ENCODE measurements at places on chromosomes 12 and 14.

- DNase-seq = peak; percentile 72
Measured at GRCh38 chr12:51855586-51856428, 7.3 kb upstream of the FIGNL2 start.

GRCh38 chr14:29215853-29216252 is 449.3 kb downstream of the FOXG1 start:
- DNase-seq = no peak

DNA sequence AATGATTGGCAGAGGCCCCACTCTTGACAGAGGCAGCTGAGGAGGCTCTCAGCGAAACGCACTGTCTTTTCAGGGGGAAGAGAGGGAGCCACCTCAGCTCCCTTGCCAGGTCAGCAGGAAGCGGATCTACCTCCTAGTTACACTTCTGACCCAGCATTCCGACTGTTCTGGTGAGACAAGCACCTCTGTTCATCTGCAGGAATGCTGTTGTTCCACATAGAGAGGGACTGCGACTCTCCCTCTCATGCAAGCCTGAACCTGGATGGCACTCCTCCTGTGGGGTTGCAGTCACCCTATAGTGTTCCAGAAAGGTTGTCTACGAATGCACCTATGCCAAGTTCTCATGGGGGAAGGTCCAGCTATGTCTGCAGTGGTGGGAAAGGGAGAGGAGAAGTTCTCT is 37.1 kb upstream of the AEBP2 start:
- DNase-seq = no peak

GRCh38 chr14:50389668-50390441 is 6.8 kb downstream of the CDKL1 start:
- DNase-seq = no peak

- DNase-seq = peak; percentile 93
Measured at GRCh38 chr12:124453419-124454351, 113.7 kb downstream of the NCOR2 start.

GRCh38 chr12:108826101-108826806 is 31.1 kb downstream of the SSH1 start:
- DNase-seq = peak; percentile 84

DNA sequence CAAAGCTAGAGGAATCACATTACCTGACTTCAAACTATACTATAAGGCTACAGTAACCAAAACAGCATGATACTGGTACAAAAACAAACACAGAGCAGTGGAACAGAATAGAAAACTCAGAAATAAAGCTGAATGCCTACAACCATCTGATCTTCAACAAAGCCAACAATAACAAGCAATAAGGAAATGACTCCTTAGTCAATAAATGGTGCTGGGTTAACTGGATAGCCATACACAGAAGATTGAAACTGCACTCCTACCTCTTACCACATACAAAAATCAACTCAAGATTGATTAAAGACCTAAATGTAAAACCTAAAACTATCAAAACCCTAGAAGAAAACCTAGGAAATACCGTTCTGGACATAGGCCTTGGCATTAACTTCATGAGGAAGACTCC is 182.6 kb upstream of the CNOT2 start:
- DNase-seq = no peak

- no peak for DNase-seq
Measured at GRCh38 chr12:120562906-120563305, 18.3 kb downstream of the POP5 start.

DNA sequence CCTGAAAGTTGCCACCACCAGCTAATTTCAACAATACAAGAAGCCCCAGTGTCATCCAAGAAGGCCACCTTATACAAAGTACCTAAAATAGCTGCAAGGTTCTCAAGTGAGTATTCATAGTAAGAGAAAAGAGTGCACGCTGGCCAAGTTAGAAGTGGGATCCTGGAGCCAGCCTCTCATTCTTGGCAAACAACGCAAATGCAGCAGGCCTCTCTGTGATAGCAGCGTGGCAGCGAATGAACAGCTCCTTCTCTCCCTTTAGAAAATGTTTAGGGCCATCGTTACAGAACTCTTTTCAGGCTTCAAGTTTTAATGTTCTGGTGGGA is 78.0 kb upstream of the IFNG-AS1 start:
- DNase-seq = peak; percentile 71

GRCh38 chr12:133235401-133236112 is at the start of gene ANHX:
Gene ANHX, minus strand, starts transcription at chr12:133235877. Its CDS starts 1,521 bp downstream, at chr12:133234356.
- no peak for DNase-seq

DNA sequence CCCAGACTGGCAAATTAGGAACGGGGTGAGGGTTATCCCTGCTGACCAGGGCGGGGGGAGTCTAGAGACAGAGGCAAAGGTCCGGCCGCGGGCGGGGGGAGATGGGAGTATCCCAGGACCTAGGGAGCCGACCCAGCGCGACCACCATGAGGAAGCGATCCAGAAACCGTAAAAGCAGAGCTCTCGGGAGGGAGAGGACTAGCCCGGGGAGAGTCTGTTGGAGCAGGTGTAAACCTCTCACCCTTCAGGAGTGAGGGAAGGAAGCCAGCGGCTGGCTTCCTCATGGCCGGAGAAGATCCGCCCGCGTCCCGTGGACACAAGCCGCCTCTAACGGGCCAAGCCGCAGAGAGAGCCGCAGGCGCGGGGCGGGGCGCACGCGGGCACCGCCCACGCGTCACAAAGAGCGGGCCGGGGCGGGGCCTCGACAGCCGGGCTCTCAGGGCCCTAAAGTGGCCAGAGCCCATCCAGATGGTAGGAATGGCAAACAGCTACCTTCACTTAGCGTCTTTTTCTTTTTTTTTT is at the start of gene ACRBP:
Gene ACRBP (minus strand): TSS at position 350 of the 522 bp plus-strand sequence. CDS start 66 bp downstream, at position 284.
- DNase-seq = peak; percentile 84

- peak; percentile 79 for DNase-seq
Measured at GRCh38 chr12:6752167-6752920, 597 bp downstream of the MLF2 start.

GRCh38 chr14:68878908-68879307 is 86.0 kb upstream of the ZFP36L1 start:
- DNase-seq = no peak

DNA sequence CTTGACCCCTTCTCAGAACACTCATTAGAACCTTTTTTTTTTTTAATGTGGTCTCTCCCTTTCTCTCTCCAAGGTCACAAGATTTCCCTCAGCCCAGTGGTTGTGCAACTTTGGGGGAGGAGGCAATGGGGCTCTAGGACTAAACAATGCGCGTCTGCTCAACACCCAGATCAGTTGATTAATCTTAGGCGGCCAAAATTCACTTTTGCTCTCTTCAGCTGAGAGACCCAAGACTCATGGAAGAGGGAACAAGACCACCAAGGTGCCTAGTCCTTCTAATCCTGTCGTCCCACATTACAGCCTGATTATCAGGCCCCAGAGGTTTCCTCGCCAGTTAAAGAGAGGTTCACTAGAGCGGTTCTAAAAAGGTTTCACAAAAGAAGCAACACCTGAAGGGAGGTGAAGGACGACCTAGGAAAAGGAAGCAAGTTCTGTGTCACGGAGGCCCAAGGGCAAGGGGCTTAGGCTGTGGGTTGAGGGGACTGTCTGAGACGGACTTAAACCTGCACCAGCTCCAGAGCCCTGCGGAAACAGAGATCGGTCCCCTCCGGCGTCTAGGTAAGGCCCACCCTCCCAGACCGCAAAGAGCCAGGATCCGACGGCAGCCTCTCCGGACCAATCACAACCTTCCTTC is 824 bp upstream of the TARBP2 start:
- DNase-seq = peak; percentile 84
